NCI-H1436 treated with DMSO at 0.1 percent for 48 hours (cell line): ENCODE measurements at places on chromosomes 3 and 15.

- no peak for DNase-seq
These were observed 37.6 kb downstream of the MTMR10 start for GRCh38 chr15:30953731-30954378.

- no peak for DNase-seq
These were observed 99.8 kb upstream of the NR2F2 start for GRCh38 chr15:96230526-96231181.

DNA sequence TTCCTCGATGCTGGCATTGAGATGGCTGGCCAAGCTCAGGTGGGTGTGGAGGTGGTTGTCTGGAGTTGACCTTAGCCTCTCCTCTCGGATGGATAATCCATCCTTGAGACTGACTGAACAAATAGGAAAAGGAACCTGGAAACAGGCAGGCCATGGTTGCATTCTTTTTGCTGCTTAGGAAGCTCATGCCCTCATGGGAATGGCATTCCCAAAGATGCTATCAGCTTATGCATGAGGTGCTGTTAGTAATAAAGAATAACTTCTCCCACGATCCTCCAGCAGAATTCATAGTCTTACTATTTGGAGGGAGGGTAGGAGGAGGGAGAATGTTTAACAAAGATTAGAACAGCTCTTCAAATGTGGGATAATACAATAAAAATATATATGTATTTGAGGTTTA lies 303.0 kb upstream of the TPM1 start:
- DNase-seq = no peak

DNA sequence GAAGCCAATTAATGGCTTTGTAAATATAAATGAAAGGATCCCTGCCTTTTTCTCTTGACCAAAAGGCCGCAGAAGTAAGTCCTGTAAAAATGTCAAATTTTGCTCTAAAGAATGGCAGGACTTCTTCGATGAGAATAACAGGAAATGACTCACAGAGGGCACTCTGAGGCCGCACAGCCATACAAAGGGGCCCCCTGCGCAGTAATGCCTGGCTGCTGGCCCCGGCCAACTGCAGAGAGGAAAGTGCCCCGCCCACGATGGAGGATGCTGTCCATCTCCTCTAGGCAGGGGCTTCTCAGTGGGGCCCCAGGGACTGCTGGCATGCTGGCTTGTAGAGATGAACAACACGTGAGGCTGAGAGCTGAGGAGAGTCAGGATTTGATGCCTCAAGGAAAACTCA lies 18.1 kb upstream of the SCN10A start:
- no peak for DNase-seq

GRCh38 chr3:169327546-169328356 lies 335.8 kb downstream of the MECOM start:
- DNase-seq = no peak

- no peak for DNase-seq
These were observed 6.1 kb upstream of the SYN2 start for GRCh38 chr3:11998092-11998491.

DNA sequence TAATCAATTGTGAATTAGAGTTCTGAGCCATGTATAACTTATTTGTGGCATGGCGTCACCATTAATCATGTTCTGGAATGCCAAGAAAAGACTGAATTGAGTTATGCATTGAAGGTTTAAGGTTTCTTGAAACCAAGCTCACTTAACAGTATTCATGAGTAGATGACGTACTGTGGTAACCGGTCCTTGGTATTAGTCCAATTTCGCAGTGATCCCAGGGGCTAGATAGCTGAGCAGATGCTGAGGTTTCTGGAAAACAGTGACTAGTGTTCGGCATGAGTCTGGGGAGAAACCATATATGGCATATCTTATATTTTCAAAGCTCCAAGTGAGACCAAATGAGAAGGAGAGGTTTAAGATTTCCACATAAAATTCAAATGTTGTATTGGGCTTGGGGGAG lies 218.3 kb upstream of the LYSMD4 start:
- DNase-seq = no peak

GRCh38 chr15:98799461-98800390 lies 151.4 kb downstream of the IGF1R start:
- DNase-seq = no peak

- no peak for DNase-seq
These were observed 17.9 kb downstream of the PXK start for GRCh38 chr3:58350627-58351013.

DNA sequence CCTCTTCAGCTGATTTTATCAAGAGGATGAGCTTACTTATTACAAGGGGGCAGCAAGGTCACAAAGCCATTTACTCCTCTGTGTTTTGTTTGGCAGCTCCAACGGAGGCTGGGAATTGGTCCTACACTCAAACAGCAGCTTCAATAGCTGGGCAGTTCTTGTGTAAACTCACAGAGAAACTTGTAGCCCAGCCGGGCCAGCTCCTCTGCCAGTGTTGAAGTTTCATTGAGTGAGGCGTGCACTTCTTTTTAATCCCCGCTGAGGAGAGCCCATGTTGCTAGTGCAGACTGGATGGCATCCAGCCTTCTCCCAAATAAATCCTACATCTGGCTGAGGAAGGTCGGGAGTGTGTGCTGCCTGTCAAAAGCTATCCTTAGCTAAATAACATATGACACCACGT lies 59.5 kb downstream of the BFSP2 start:
- no peak for DNase-seq

DNA sequence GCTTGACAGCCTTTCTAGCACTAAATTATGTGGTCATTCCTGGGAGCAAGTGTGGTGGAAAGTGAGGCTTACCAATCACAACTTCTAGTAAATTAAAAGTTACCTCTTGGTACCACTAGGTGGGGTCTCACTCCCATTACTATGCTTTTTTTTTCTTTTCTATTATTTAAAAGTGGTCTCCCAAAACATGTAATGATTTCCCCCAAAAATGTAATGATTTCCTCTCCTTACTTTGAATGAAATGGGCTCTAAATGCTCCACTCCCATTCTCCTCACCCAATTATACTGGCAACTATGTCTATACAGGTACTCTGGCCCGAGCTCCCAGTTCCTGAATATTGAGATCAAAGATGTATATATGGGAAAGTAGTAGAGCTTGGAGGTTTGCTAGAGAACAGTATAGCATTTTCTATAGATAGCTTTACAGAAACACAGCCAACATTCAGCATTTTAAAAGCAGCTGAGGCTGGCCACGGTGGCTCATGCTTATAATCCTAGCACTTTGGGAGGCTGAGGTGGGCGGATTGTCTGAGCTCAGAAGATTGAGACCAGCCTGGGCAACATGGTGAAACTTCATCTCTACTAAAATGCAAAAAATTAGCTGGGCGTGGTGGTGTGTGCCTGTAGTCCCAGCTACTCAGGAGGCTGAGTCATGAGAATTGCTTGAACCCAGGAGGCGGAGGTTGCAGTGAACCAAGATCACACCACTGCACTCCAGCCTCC lies 70.9 kb downstream of the DCUN1D1 start:
- no peak for DNase-seq

DNA sequence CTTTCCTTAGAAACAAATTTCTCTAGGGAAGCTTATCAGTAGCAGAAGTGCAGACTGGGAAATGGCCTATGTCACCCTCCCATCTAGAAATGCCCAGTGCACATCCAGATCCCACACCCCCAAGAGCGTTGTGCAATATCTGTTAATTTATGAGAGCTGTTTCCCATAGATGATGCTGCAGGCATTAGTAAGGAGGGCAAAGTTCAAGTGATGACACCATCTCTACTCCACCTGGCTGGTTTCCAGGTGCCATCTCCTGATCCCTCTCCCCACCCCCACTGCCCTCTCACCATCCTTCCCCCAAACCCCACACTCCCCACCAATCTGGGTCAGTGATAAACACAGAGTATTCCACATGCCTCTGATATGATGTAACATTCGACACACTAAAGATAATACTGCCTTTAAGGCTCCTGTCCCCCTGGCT lies 39.4 kb downstream of the AGTR1 start:
- DNase-seq = no peak

- no peak for DNase-seq
These were observed 95.0 kb upstream of the ALDH1A3 start for GRCh38 chr15:100784493-100785180.

DNA sequence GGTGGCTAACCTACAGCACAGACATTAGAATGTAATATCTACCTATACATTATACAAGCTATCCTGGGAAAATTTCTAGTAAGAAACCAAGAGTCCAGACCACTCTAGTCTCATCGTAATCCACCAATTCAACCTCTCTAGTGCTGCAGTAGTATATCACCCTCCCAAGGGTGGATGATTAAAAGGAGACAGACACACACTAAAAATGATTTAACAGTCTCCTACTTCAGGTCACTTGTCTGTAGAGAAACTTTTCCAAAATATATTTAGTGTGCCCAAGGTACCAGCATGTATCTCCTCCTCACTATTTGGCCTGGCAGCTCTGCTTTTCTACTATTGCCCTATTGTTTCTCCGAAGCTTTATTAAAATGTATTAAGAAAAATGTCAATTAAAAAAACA lies 45.0 kb downstream of the ZBTB20 start:
- DNase-seq = no peak

- DNase-seq = no peak
These were observed 4.0 kb downstream of the ANKDD1A start for GRCh38 chr15:64915518-64916227.

GRCh38 chr3:156553705-156554356 lies 1.1 kb downstream of the SSR3 start:
- no peak for DNase-seq

GRCh38 chr15:71114066-71114680 lies 1.1 kb upstream of the THSD4 start:
- DNase-seq = no peak
